ENCODE measurements at places on chromosomes 1 and 21.

GRCh38 chr1:42720868-42721267, 19.2 kb downstream of the CLDN19 start:
- no peak for DNase-seq

DNA sequence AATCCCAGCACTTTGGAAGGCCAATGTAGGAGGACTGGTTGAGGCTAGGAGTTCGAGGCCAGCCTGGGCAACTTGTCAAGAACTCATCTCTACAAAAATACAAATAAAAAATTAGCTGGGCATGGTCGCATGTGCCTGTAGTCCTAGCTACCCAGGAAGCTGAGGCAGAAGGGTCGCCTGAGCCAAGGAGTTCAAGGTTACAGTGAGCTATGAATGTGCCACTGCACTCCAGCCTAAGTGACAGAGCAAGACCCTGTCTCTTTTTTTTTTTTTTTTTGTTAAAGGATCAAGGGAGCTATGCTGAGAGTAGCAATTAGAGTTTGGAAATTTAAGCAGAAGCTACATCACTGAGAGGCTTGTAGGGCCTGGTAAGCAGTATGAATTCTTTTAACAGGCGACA, 70.9 kb downstream of the EIF4G3 start:
- DNase-seq = no peak

DNA sequence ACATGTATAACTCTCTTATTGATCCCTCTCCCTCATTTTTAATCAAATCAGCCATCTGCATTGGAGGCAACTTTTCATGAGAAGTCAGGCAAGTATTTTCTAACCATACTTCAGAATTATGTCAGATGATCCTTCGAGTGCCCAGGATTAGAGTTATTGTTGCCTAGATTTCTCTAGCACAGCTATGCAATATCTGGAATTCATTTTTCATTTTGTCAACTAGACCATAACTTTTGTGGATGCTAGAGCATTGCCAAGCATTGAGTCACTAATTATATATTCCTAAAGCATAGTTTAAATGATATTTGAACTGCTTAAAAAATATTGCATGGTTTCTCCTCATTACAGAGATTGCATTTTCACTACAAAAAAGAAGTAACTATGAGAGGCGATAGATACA, 21.2 kb downstream of the HFM1 start:
- peak; percentile 72 for DNase-seq

DNA sequence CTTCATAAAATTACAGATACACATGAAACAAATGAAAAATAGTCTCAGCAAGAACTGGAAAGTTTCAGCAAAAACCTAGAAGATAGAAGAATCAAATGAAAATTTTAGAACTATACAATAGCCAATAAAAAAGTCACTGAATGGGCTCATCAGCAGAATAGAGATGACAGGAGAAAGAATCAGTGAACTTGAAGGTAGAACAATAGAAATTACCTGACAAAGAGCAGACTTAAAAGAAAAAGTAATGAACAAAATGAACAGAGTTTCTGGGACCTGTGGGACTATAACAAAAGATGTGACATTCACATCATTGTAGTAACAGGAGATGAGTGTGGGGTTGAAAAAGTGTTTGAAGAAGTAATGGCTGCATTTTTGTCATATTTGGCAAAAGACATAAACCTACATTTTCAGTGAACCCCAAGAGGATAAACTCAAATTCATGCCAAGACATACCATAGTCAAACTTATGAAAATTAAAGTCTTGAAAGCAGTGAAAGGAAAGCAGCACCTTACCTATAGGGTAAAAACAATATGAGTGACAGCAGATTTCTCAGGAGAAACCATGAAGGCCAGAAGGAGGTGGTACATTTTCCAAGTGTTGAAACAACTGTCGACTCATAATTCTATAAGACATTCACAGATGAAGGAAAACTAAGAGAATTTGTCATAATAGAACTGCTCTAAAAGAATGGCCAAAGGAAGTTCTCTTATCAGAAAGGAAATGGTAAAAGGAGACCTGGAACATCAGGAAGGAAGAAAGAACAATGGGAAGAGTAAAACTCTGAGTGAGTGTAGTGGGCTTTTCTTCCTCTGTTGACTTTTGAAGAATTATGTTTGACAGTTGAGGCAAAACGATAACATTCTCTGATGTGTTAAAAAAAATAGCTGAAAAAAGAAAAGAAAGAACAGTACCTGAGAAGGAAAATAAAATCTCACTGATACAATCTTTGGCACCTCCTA, 23.5 kb downstream of the NTPCR start:
- no peak for DNase-seq

DNA sequence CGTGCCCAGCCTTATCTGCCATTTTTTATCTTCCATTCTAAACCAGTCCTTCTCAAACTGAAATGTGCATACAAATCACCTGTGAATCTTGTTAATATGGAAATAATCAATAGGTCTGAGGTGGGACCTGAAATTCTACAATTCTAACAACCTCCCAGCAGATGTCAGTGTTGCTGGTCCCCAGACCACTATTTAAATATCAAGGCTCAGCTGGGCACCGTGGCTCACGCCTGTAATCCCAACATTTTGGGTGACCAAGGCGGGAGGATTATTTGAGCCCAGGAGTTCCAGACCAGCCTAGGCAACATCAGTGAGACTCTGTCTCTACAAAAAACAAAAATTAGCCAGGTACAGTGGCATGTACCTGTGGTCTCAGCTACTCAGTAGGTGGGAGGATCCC, 4.1 kb downstream of the UQCRHL start:
- DNase-seq = peak; percentile 46

- DNase-seq = no peak
Observed at GRCh38 chr1:145702826-145703225, 4.3 kb downstream of the PDZK1 start.

DNA sequence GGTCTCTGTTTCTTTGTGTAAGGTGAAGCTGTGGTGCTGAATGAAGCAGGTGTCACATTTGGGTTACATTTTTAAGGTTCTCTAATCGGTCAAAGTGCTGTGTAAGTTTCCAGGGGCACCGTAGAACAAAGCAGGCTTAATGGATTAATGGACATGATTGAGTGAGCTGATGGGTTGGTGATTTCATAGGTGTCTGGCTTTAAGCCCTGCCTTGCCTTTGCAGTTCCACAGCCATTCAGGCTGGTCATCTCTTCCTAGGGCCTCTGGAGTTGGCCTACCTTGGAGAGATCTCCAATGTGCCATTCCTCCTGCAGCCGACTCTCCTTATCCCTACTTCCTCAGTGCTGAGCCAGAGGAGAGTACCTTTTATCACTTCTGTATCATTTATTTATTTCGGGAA, 15.2 kb downstream of the GALNT2 start:
- DNase-seq = no peak

GRCh38 chr1:110316735-110317134, 22.4 kb upstream of the RBM15 start:
- DNase-seq = no peak

DNA sequence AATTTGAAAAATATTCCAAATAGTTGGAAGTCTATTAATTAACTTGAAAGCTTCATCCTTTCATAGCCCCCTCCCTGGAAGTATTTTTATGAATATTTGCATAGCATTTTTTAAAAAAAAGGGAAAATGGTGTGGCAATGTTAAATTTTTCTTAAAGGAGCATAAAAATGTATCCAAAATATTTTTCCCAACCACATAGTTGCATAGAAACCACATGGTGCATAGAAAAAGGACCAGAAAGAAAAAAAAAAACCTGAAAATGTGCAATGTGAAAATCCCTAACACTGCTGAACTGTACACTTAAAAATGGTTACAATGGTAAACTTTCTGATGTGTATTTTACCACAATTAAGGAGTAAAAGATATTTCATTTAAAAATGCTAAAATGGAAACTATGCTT, 8.0 kb downstream of the C1orf167 start:
- DNase-seq = peak; percentile 7

DNA sequence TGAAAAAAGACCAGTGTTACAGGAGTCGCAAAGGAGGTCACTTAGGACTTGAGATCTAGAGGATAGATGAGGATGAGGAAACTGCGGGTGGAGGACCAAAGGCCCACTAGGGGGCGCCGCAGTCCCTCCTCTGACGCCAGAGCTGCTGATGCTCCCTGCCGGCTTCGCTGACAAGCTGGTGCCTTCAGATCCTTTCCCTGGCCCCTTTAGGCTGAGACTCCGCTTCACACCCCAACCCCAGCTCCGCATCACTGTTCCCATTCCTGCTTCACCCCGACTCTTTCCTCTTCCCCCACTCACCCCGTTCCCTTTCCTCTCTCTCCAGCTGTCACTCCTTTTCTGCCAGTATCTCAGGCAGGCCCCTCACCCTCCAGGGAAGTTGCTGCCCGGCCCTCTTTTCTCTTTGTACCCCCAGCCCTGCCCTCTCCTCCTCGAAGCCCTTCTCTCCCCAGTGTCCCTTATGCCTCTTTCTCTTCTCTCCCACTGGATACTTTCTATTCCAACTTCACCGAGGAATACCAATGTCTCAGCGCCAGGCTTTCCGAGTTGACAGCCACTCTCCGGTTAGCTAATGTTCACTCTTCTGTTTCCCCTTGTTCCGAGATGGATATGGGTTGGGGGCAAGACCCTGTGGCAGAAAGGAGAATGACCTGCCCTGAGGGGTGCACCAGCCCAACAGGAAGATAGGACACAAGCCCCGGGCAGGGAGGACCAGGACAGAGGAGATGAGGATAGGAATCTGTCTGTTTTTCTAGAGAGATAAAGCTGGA, 4.5 kb downstream of the KCNJ9 start:
- peak; percentile 56 for DNase-seq

DNA sequence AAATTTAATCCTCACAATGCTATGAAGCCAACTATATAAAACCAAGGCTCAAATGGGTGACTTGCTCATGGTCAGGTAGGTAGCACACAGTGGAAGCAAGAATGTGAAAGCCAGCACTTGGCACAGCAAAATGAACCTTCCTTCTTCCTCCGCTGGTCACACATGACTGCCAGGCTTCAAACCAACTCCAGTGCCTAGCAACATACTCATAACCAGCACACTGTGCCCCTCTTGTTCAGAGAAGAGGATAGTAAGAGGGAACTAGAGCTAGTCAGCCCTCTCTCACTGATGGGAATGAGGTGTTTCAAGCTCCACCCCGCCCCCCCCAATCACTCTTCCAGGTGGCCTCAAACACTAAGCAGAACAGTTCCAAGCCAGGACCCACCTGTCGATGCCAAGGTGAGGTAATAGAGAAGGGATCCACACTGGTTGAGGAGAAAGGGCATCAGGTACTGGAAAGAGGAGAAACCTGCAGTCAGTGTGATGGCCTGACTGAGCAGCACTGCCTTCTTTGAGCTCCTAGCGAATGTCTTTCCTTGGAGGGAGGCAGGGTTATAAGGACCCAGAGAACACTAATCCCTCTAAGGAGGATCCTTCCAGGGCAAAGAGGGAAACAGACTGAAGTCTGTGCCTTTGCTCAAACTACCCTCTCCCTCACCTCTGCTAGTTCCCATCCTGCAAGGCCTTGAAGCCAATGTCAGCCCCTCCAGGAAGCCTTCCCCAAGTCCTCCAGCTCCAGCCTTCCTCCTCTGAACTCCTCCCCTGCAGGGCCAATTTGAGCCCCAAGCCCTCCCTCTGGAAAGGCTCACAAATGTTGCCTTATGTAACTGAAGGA, 1.2 kb downstream of the TMEM234 start:
- no peak for DNase-seq

DNA sequence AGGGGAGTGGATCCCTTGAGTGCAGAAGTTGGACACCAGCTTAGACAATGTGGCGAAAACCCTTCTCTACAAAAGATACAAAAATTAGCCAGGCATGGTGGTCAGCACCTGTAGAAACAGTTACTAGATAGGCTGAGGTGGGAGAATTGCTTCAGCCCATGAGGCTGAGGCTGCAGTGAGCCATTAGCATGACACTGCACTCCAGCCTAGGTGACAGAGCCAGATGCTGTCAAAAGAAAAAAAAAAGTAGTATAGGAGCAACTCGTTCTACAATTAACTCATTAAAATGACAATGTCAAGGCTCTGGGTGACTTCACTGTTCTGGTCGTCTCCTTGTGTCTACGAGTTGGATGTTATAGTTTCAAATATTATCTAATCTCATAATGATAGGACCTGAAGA, 370.6 kb upstream of the NCAM2 start:
- no peak for DNase-seq

- no peak for DNase-seq
Observed at GRCh38 chr1:222820171-222820712, 5.4 kb downstream of the DISP1 start.

DNA sequence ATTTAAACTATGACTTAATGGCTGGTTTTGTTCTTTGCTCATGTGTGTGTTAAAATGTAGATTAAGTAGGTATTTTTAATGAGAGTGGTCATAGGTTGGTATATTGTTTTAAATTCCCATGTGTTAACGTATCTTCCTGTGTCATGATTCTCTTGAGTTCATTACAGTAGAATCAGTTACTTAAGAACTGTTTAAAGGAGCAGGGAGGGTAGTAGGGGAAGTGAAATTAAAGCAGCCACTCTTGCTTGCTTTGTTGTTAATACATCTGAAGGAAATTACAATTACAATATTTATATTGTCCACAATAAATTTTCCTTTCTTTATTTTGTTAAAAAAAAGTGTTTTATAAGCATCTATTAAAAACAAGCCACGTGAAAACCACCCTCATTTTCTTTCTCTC, 119.2 kb upstream of the KIAA1614 start:
- peak; percentile 9 for DNase-seq

- no peak for DNase-seq
Observed at GRCh38 chr1:230646710-230647302, 4.5 kb downstream of the COG2 start.

GRCh38 chr1:84743896-84744295, 53.6 kb upstream of the SSX2IP start:
- no peak for DNase-seq

- no peak for DNase-seq
Observed at GRCh38 chr21:44010429-44010828, 1.7 kb upstream of the TRAPPC10 start.

DNA sequence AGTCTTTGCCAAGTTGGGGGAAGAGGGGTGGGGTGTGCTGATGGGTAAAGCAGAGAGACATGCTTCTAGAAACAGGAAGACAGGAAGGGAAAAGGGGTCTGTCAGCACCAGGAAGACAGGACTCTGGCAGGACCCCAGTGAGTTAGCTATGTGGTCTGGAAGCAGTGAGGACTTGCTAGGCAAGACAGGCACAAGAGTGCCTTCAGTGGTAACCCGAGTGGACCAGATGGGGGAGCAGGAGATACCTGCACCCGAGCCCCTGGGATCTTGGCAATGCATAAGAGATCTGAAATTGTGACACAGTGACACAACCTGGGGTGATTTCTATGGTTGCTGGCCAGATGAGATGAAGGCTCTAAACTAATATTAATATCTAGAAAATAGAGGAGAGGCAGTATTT, 7.0 kb downstream of the TLR5 start:
- DNase-seq = no peak

- DNase-seq = no peak
Observed at GRCh38 chr1:191049781-191050180, 572.1 kb upstream of the BRINP3 start.

DNA sequence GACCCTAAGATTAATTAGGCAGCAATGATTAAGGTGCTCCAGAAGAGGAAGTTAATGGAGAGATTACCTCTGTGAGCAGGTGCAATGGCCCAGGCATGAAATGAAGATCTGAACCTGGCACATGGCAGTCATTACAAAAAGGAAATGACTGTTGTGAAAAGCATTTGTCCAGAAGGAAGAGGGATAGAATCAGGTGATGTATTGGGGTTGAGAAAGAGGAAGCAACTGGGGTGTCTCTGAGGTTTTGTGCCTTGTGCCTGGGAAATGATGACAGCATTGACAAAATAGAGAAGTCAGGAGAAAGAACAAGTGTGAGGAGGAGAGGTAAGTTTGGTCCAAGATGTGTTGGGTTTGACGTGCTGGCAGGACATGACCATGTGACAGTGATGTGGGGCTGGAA, 5.6 kb downstream of the CRCT1 start:
- no peak for DNase-seq

GRCh38 chr21:36178349-36178748, 21.7 kb downstream of the DOP1B start:
- DNase-seq = no peak

- peak; percentile 68 for DNase-seq
Observed at GRCh38 chr1:223741861-223742260, 29.5 kb downstream of the CAPN2 start.

Measured in fibroblast of upper back skin (primary cell).